Thoracic aorta (tissue), 2 donors: ENCODE measurements at places on chromosomes 1 and 21. TPM values are rescaled to one million over a fixed set of nuclear protein-coding genes. Genes with fewer than 3 reads are reported as not detected.

Gene FCAMR
- total RNA-seq = not detected

Gene CLEC20A
- not detected for total RNA-seq

Gene SH3D21
- total RNA-seq = 3.9 TPM

Gene SLC16A4
- total RNA-seq = 48.5 TPM

Gene XCL2
- total RNA-seq = not detected

Gene URB2
- 26.9 TPM for total RNA-seq

Gene CLCNKA
- total RNA-seq = 4.7 TPM

Gene SLAMF8
- total RNA-seq = 5.6 TPM

Gene CD5L
- total RNA-seq = 0.28 TPM

Gene FCRL2
- not detected for total RNA-seq

Gene TLR5
- 20.2 TPM for total RNA-seq

GRCh38 chr21:46480466-46480865 lies 21.8 kb downstream of the DIP2A start:
- no peak overlapping the region for H3K4me3 ChIP-seq
- H3K27ac ChIP-seq = no peak overlapping the region
- H3K4me1 ChIP-seq = no peaks in the 10 kb centered on the region
- H3K27me3 ChIP-seq = no peaks in the 10 kb centered on the region

DNA sequence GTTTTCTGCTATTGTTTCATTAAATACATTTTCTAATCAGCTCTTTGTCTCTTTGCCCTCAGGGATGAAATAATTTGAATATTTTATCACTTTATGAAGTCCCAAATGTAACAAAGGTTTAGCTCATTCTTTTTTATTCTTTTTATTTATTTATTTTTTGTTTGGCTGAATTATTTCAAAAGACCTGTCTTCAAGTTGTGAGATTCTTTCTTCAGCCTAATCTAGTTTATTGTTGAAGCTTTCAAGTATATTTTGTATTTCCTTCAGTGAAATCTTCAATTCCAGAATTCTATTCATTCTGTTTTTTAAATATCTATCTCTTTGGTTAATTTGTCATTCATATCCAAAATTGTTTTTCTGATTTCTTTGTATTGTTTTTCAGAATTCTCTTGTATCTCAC lies 10.8 kb downstream of the LY9 start:
- no peaks in the 10 kb centered on the region for H3K36me3 ChIP-seq
- no peaks in the 10 kb centered on the region for H3K4me1 ChIP-seq
- H3K4me3 ChIP-seq = no peak overlapping the region
- H3K27ac ChIP-seq = no peak overlapping the region

- no peaks in the 10 kb centered on the region for H3K27me3 ChIP-seq
- DNase-seq = no peak
- no peaks in the 10 kb centered on the region for H3K4me1 ChIP-seq
- H3K27ac ChIP-seq = no peak overlapping the region
- H3K4me3 ChIP-seq = no peak overlapping the region
Observed at GRCh38 chr1:171167785-171168184, 17.3 kb upstream of the FMO2 start.

DNA sequence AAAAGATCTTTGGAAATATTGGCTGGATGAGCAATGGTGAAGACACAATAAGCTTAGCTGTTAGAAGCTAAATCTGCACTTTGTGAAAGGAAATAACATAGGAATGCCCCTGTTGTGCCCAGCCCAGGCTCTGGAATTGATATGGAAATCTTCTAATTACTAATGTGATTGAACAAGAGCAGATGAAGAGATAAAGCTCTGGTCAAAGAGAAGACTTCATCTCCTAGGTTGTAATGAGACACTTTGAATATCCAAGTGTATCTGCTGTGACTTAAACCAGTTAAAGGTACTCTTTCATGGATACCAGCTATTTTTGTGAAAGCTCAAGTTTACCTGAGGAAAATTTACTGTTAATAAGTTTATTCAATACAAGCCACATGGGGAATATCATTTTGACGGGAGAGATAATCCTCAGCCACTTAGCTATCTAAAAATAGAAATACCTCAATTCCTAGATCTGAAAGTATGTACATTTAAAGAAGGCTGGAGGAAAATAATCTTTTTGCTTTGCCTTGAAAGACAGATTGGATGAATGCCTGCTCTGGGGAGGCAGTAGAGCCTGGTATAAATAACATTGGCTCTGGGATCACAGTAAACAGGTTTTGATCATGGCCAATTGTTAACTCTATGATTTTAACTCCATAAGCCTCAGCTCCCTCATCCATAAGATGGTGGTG lies 494.0 kb upstream of the B3GALT2 start:
- H3K4me3 ChIP-seq = no peak overlapping the region
- H3K27me3 ChIP-seq = no peaks in the 10 kb centered on the region
- H3K36me3 ChIP-seq = no peaks in the 10 kb centered on the region
- DNase-seq = no peak
- H3K27ac ChIP-seq = no peak overlapping the region

GRCh38 chr1:27643600-27644368 lies 8.8 kb upstream of the FGR start:
- no peaks in the 10 kb centered on the region for H3K27me3 ChIP-seq
- H3K4me1 ChIP-seq = peaks cover 4% of the 10 kb centered on the region
- H3K36me3 ChIP-seq = no peaks in the 10 kb centered on the region

DNA sequence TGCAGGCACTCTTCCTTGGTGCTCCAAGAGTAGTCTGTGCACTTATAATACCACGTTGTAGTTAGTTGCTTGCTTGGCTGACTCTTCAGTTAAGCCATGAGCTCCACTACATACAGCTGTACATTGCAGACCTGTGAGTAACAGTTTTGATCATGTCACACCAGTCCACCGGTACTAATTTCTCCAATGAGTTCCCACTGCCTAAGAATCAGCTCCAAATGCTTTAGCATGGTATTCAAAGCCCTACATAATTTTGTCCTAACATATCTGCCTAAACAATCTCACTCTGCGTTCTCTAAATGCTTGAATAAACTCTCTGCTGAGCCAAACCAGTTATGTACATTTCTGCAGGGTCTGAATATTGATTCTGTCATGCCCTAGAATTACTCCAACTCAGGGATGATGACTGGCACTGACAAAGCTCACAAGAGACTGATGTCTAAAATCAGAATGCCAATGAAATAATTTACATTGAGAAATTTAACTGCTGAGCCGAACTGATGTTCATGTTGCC lies 200.7 kb downstream of the LHX8 start:
- H3K27ac ChIP-seq = no peak overlapping the region
- H3K36me3 ChIP-seq = no peaks in the 10 kb centered on the region
- no peak overlapping the region for H3K4me3 ChIP-seq
- H3K27me3 ChIP-seq = no peaks in the 10 kb centered on the region
- H3K4me1 ChIP-seq = no peaks in the 10 kb centered on the region

GRCh38 chr1:206491616-206492015 lies 15.7 kb upstream of the RASSF5 start:
- H3K36me3 ChIP-seq = peaks cover 4% of the 10 kb centered on the region
- no peak overlapping the region for H3K27ac ChIP-seq
- peaks cover 21% of the 10 kb centered on the region for H3K4me1 ChIP-seq
- no peak overlapping the region for H3K4me3 ChIP-seq

DNA sequence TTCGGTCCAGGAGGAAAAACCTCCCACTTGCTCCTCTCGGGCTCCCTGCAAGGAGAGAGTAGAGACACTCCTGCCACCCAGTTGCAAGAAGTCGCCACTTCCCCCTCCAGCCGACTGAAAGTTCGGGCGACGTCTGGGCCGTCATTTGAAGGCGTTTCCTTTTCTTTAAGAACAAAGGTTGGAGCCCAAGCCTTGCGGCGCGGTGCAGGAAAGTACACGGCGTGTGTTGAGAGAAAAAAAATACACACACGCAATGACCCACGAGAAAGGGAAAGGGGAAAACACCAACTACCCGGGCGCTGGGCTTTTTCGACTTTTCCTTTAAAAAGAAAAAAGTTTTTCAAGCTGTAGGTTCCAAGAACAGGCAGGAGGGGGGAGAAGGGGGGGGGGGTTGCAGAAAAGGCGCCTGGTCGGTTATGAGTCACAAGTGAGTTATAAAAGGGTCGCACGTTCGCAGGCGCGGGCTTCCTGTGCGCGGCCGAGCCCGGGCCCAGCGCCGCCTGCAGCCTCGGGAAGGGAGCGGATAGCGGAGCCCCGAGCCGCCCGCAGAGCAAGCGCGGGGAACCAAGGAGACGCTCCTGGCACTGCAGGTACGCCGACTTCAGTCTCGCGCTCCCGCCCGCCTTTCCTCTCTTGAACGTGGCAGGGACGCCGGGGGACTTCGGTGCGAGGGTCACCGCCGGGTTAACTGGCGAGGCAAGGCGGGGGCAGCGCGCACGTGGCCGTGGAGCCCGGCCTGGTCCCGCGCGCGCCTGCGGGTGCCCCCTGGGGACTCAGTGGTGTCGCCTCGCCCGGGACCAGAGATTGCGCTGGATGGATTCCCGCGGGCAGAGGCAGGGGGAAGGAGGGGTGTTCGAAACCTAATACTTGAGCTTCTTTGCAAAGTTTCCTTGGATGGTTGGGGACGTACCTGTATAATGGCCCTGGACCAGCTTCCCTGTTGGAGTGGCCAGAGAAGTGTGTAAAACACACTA lies 45.3 kb downstream of the MRPL39 start:
- peaks cover 30% of the 10 kb centered on the region for H3K4me1 ChIP-seq
- H3K4me3 ChIP-seq = peak overlapping the region; percentile 86
- no peaks in the 10 kb centered on the region for H3K36me3 ChIP-seq
- no peaks in the 10 kb centered on the region for H3K27me3 ChIP-seq
- no peak for DNase-seq
- H3K27ac ChIP-seq = peak overlapping the region; percentile 71

DNA sequence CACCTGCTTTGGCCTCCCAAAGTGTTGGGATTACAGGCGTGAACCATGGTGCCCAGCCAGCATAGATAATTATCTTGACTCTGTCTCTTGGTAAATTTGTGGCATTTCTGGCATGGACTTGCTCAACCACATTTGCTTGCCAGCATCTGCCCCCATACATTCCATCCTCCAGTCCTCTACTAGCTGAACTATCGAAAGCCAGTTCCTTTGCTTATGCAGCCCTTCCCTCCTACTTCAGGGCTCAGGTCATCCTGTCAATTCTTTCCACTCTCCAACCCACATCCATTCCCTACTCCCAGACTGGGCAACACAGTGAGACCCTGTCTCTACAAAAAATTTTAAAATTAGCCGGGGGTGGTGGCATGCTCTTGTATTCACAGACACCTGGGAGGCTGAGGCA lies 13.0 kb upstream of the UQCRHL start:
- no peaks in the 10 kb centered on the region for H3K36me3 ChIP-seq
- H3K4me1 ChIP-seq = peaks cover 8% of the 10 kb centered on the region
- H3K27me3 ChIP-seq = no peaks in the 10 kb centered on the region
- no peak for DNase-seq
- no peak overlapping the region for H3K27ac ChIP-seq

GRCh38 chr1:184518736-184519357 lies 132.0 kb downstream of the C1orf21 start:
- H3K27ac ChIP-seq = no peak overlapping the region
- no peak overlapping the region for H3K4me3 ChIP-seq
- H3K4me1 ChIP-seq = peaks cover under 1% of the 10 kb centered on the region
- no peaks in the 10 kb centered on the region for H3K36me3 ChIP-seq

DNA sequence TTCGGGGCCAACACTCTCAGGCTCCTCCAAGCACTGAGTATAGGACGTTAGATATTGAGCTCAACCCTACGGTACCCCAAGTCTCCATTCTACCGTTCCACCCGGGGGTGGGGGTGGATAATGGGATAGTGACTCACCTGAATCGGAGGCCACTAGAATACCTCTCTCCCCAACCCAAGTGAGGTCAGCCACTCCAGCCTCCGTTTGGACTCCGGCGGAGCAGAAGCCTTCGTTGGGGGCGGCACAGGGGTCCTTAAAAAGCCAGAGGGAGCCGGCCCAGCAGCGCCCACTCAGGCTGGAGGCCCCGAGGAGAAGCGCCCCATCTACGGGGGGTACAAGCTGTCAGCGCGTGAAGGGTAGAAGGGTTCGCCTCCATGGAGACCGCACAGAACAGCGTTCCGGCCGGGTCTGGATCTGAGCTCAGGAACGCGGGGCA lies 556 bp downstream of the WDR77 start:
- peaks cover 5% of the 10 kb centered on the region for H3K36me3 ChIP-seq
- no peak for DNase-seq
- peaks cover 47% of the 10 kb centered on the region for H3K4me1 ChIP-seq
- H3K27ac ChIP-seq = peak overlapping the region; percentile 58
- no peaks in the 10 kb centered on the region for H3K27me3 ChIP-seq

DNA sequence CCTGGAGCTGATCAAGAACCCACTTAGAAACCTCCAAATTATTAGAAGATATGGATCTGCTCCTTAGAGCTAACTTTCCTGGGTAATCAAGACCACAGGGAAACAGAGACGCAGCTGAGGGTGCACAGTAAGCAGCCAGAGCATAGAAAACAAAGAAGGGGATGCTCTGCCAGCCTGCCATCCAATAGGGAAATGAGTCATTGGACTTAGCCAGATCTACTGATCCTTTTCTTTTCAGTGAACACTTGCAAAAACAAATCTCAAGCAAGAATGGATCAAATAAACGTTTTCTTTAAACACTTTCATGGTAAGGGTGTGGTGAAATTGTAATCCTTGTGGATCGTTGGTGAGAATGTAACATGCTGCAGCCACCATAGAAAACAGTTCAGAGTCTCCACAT lies 474.0 kb downstream of the LTN1 start:
- no peaks in the 10 kb centered on the region for H3K27me3 ChIP-seq
- no peaks in the 10 kb centered on the region for H3K36me3 ChIP-seq
- no peak for DNase-seq
- H3K4me1 ChIP-seq = peaks cover 3% of the 10 kb centered on the region

- H3K27me3 ChIP-seq = no peaks in the 10 kb centered on the region
- no peaks in the 10 kb centered on the region for H3K36me3 ChIP-seq
- H3K4me3 ChIP-seq = no peak overlapping the region
- H3K27ac ChIP-seq = peak overlapping the region; percentile 98
- peaks cover 57% of the 10 kb centered on the region for H3K4me1 ChIP-seq
- DNase-seq = no peak
Observed at GRCh38 chr1:15953791-15954241, 22.1 kb downstream of the ZBTB17 start.

GRCh38 chr1:119779869-119780356 lies 11.2 kb upstream of the HMGCS2 start:
- no peaks in the 10 kb centered on the region for H3K4me1 ChIP-seq
- DNase-seq = no peak
- H3K27ac ChIP-seq = no peak overlapping the region
- no peaks in the 10 kb centered on the region for H3K36me3 ChIP-seq
- H3K4me3 ChIP-seq = no peak overlapping the region

DNA sequence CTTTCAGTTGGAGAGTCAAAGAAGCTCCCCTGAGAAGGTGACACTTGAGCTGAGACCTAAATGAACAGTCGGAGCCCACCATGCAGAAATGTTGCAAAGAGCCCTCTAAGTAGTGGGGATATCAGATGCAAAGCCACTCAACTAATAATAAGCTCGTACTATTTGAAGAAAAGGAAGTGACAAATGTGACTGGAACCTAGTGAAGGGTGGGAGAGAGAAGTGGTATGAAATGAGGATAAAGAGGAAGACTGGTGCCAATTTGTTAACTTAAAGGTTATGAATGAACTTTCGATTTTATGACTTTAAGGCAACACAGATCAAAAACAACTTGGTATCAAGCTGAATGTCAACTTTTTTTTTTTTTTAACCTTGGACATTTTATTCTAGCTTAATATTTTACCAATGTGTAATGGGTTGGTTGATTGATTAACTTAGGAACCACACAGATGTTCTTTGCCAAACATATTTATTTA lies 14.7 kb downstream of the LYPLAL1 start:
- no peaks in the 10 kb centered on the region for H3K27me3 ChIP-seq
- H3K4me1 ChIP-seq = peaks cover 17% of the 10 kb centered on the region

- no peak overlapping the region for H3K27ac ChIP-seq
- no peaks in the 10 kb centered on the region for H3K27me3 ChIP-seq
- no peak for DNase-seq
- H3K36me3 ChIP-seq = peaks cover 8% of the 10 kb centered on the region
Observed at GRCh38 chr1:161747801-161748200, 1.8 kb upstream of the DUSP12 start.
